ENCODE measurements at places on chromosomes 4 and X.

GRCh38 chr4:10083331-10083771 lies 33.2 kb downstream of the WDR1 start:
- DNase-seq, result no peak

DNA sequence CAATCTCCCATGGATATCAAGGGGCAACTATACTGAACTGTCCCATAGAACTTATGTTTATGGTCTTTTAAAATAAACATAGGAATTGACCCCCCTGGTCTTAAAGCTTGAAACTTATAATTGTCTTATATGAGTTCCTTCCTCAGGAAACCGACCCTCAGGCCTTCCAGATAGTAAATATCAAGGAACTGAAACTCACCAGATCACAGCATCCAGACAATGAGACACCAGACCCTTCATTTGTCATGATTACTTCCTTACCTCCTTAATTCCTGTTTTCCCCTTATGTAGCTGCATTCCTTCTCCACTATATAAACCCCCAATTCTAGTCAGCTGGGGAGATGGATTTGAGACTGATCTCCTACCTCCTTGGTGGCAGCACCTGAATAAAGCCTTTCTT lies 94.8 kb upstream of the GRPR start:
- DNase-seq, result no peak

DNA sequence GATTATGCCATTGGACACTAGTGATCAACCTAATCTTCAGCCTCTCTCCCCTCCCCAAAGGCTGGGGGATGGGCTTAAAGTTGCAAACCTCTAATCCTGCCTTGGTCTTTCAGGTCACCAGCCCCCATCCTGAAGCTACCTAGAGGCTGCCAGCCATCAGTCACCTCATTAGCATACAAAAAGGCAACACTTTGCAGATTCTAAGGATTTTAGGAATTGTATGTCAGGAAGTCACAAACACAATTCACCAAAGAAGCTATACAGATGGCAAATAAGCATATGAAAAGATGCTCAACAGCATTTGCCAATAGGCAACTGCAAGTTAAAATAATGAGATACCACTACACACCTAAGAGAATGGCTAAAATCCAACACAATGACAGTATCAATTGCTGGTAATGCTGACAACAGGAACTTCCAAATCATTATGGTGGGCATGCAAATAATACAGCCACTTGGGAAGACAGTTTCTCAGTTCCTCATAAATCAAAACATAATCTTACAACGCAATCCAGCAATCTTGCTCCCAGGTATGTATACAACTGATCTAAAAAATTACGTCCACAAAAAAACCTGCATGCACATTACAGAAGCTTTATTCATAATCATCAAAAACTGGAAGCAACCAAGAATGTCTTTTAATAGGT lies 9.0 kb upstream of the PIM2 start:
- no peak for DNase-seq

DNA sequence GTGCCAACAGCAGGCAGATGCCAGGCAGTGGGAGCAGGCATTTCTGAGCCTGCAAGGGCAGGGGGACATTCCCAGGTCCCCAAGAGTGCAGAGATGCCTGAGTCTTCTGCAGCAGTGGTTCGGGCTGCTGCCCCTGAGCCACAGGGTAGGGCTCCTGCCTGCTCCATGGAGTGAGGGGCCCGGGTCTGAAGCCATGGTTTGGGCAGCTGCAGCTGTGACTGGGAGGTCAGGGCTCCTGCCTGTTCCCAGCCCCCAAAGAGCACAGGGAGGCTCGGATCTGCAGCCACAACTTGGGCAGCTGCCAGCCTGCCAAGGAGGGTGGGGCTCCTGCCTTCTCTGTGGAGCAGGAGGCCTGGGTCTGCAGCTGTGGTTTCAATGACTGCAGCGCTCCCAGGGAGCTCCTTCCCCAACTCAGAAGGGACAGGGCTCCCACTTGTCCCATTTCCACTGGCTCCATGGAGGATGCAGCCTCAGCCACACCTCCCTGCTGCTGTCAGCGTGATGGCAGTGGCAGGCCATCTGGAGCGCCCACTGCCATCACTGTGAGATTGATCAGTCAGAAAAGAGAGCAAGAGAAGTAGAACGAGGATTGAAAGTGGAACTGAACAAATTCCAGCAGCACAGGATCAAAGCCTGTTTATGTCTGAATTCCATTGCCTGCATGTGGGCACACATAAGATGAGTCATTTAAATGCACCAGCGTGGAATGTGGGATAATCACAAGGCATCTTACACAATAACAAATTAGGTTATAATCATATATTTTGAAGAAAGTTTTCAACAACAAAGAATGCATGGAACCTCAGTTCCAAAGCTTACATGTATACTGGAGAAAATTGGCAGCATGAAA lies 93.1 kb upstream of the CXorf51A start:
- DNase-seq, result no peak

GRCh38 chrX:8403988-8404387 lies 60.6 kb upstream of the VCX3B start:
- no peak for DNase-seq

GRCh38 chr4:154049457-154050181 lies 260.7 kb upstream of the SFRP2 start:
- no peak for DNase-seq

Data from pulmonary artery endothelial cell (primary cell).